AG04450 (cell line): ENCODE measurements at places on chromosomes 1 and 21.

- DNase-seq = no peak
Observed at GRCh38 chr21:36111238-36111637, 23.6 kb upstream of the CBR3 start.

GRCh38 chr1:239383714-239384113 is 2.7 kb upstream of the CHRM3 start:
- no peak for DNase-seq

DNA sequence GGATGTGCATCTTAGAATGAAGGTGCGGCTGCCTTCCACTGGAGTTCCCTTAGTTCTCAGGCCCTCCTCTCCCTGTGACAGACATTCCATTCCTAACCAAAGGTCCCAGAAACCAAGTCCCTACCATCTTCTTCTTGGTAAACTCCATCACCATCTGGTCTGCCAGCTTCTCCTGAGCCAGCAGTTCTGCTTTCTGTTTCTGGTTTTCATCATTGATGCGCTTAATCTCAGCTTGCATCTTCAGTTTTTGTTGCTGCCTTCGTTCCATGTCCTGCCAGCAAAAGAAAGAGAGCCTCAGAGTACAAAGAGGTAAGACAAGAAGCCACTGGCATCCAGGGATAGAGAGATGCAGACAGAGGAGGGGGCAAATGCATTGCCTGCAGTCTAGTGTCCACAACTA is 18.0 kb upstream of the VSIG8 start:
- no peak for DNase-seq

GRCh38 chr21:40723317-40723716 is 123.6 kb downstream of the DSCAM start:
- DNase-seq = no peak

- no peak for DNase-seq
Observed at GRCh38 chr1:199758626-199759255, 268.8 kb upstream of the NR5A2 start.

DNA sequence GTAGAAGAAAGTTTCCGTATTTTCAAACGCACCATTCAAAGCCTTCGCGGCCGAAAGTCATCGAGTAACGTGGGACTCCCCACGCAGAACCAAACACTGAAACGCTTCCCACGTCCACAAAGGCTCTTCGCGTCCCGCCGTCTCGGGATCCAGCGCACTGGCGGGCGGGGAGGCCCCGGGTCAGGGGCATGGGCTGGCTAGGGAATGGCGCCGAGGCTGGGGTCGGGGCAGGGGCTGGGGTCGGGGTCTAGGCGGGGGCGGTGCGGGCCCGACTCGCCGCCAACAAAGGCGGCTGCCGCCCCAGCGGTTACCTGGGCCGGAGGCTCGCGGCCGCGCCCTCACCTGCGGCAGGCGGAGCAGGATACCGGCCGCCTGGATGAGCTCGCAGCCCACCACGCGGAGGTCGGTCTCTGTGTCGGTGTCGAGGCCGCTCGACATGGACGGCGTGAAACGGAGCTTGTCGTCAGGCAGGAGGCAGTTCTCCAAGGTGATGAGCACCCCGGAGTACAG is 403 bp downstream of the CCNL2 start:
- no peak for DNase-seq
